Right renal cortex interstitium (tissue), 3 donors: ENCODE measurements at places on chromosomes 3 and 15. TPM values are rescaled to one million over a fixed set of nuclear protein-coding genes. Genes with fewer than 3 reads are reported as not detected.

- no peak for DNase-seq
Measured at GRCh38 chr15:79675982-79676381, 220.8 kb downstream of the MTHFS start.

- DNase-seq: no peak
Measured at GRCh38 chr15:78234515-78235040, at the start of gene ACSBG1. ACSBG1 (minus strand) TSS chr15:78234565; CDS start chr15:78234501, 64 bp downstream.

GRCh38 chr3:52756141-52756540, 14.6 kb downstream of the NEK4 start:
- no peak for DNase-seq

DNA sequence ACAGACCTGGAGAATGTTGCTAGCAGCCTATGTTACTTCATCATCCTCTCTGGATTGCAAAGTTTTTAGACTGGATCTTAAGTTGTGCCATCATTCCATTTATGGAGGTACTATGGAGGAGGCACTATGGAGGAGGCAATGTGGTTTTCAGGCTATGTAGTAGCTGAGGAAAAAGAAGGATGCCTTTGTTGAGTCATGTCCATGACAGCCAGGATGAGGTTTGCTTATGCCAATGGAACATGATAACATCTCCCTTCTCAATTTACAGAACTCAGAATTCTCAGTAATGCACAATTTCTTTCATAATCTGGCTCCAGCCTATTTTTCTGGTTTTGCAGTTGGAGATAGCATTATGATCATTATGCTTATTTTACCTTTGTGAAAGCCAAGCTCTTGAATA, 65.9 kb upstream of the TMEM108 start:
- no peak for DNase-seq

DNA sequence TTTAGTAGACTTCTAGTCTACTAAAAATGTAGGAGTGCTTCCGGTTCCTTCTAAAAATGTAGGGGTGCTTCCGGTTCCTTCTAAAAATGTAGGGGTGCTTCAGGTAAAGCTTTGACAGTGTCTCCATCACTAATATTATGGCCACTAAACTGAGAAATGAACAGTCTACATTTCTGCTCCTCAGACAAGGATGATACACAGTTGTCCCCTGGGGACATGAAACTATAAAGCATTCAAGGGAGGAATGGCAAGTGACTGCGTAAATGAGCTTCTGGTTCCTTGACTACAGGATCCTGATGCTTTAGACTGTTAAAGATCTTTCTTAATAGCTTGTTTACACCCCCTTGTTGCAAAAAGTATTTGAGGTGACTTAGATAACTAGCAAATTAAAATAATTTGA, 53.9 kb upstream of the SLC9A9 start:
- DNase-seq: no peak

GRCh38 chr15:39161096-39161495, 419.8 kb upstream of the THBS1 start:
- no peak for DNase-seq

DNA sequence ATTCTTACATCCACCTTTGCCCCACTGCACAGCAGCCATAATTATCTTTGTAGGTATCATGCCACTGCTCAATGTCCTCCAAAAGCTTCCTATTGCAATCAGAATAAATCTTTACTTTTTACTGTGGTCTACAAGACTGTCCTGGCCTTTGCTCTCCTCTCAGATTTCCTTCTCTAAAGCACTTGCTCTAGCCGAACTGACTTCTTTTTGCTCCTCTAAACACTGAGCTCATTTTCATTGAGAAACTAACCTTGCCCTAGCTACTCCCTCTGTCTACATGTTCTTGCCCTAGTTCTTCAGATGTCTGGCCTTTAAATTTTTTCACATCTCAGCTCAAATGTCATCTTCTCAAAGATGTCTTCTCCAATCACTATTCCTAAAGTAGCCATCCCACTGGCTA, 342.8 kb downstream of the TBC1D5 start:
- DNase-seq: no peak

DNA sequence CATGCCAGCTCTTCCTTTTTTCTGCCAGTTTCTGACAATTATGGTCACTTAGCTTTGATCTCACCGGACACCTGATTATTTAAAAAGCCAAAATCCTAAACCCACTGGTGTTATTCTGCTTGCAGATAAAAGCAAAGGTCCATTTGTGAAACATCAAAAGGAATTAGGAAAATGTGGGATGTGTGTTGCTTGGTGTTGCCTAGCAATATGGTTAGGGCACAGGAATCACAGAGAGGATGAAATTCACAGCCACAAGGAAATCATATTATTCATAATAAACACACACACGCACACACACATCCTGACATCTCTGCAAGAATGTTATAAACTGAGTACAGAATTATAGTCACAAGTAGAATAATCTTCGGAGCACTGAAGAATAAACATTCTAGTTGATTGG, 89.3 kb upstream of the BHLHE40 start:
- no peak for DNase-seq

DNA sequence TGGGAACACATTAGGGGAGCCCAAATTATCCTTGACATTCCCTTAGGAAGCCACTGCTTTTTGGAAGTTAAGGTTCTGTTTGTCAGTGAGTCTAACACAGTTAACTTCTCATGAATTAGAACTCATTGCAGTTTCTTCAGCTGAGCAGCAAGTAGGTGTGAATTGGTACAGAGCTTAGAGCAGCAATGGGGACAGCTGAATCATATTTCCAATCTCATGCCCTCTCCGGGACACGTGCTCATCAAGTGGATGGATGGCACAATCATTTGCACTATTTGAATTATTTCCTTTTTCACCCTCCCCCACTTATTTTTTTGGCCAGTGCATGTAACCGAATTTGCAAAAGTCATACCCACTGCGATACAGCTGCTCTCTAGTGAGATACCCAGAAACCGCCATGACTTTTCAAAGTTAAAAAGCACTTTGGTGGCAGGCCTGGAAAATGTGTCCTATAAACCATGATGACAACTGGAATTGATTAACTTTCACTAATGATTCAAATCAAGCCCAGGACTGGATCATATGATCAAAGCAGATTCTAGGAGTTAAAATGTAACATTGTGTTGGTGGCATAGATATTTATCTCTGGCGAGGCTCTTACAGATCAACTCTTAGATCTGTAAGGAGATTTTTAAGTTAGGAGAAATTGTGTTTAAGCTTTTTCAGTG, 76.4 kb downstream of the EBLN2 start:
- no peak for DNase-seq

DNA sequence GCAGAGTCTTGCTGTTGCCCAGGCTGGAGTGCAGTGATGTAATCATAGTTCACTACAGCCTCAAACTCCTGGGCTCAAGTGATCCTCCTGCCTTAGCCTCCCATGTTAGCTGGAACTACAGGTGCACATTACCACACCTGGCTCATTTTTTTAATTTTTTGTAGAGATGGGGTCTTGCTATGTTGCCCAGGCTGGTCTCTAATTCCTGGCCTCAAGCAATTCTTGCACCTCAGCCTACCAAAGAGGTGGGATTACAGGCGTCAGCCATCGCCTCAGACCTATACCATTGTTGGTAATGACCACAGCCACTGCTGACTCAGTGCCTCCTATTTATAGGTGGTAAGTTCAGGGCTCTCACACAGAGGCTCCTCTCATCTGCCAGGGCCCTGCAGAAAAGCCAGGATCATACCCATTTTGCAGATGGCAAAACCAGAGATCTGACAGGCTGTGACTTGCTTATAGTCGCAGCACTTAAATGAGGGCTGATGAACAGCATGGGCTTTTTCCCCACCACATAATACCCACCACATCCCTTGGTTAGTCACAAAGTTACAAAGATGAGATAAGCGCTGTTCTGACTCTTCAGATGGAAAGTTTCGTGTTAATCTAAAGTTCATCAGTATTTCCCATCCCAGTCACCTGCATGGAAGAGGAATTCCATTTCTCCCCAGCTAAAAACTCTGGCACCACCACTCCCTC, 21.8 kb upstream of the SPATA12 start:
- no peak for DNase-seq

DNA sequence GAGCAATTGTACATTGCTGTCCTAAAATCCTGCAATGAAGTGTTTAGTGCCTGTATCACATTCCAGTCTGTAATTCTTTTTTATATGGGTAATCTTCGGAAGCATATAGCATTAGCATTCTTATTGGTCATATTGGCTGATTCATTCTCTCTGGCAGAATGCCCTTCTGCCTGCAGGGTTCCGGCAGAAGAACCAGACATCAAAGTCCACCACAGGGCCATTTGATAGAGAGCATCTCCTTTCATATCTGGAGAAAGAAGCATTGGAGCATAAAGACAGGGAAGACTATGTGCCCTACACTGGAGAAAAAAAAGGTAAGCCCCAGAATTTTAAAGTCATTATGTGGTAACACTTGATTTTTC, 39.6 kb downstream of the TMOD3 start:
- DNase-seq: no peak

Gene SPATA12
- 0.07 TPM for polyA plus RNA-seq

Gene DET1
- 15.4 TPM for polyA plus RNA-seq

Gene RPSA
- polyA plus RNA-seq: 1,691 TPM

Gene RAD51
- 13.3 TPM for polyA plus RNA-seq

Gene TLR9
- 0.18 TPM for polyA plus RNA-seq
